Activated naive CD4-positive, alpha-beta T cell treated with anti-CD3 and anti-CD28 coated beads for 36 hours (primary cell): ENCODE measurements at places on chromosomes 5 and 9. TPM values are rescaled to one million over a fixed set of nuclear protein-coding genes. Genes with fewer than 3 reads are reported as not detected.

- no peak overlapping the region for H3K27ac ChIP-seq
- DNase-seq: no peak
- no peaks in the 10 kb centered on the region for H3K36me3 ChIP-seq
- no peak overlapping the region for H3K4me3 ChIP-seq
These were observed 49.6 kb upstream of the TNFSF15 start for GRCh38 chr9:114855488-114855887.

GRCh38 chr5:153974813-153975163 is 63.9 kb downstream of the FAM114A2 start:
- H3K4me3 ChIP-seq: no peak overlapping the region
- H3K36me3 ChIP-seq: no peaks in the 10 kb centered on the region
- DNase-seq: no peak
- H3K27ac ChIP-seq: no peak overlapping the region
- H3K27me3 ChIP-seq: peaks cover 3% of the 10 kb centered on the region
- H3K4me1 ChIP-seq: no peaks in the 10 kb centered on the region

GRCh38 chr9:135570456-135570855 is 8.9 kb downstream of the PAEP start:
- no peak for DNase-seq
- no peaks in the 10 kb centered on the region for H3K4me1 ChIP-seq
- H3K27ac ChIP-seq: no peak overlapping the region

DNA sequence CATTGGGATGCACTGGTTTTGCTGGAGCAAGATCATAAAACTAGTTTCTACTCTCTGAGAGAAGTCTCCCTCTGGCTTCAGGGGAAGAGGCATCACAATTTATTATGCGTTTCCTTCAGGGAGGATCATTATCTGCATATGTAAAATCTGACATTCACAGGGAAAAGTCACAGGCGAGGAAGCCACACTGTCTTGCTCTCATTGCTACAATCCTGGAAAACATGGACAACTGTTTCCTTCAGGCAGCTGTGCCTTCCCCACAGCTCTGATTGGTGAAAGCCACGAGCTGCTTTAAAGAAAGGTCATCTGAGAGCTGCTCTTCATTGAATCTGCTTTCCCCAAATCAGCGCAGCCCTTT is 397.8 kb downstream of the MED10 start:
- no peaks in the 10 kb centered on the region for H3K36me3 ChIP-seq
- H3K27ac ChIP-seq: no peak overlapping the region
- DNase-seq: no peak
- H3K4me3 ChIP-seq: no peak overlapping the region

The SLC6A18 gene
- total RNA-seq: not detected

DNA sequence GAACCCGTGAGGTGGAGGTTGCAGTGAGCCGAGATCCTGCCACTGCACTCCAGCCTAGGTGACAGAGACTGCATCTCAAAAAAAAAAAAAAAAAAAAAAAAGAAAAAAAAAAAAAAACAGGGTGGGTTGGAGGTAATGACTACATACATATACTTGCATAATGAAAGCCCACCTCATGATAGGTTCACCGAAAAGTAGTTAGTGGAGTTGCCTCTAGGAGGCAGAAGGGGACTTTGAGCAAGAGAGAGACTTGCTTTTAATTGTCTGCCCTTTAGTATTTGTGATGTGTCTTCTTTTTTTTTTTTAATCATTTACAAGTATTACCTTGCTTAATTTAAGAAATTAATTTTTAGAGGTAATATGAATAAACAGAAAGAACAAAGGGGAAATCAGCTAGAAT is 99.8 kb downstream of the PPARGC1B start:
- H3K36me3 ChIP-seq: peaks cover 18% of the 10 kb centered on the region
- H3K4me1 ChIP-seq: peaks cover 7% of the 10 kb centered on the region
- no peak overlapping the region for H3K27ac ChIP-seq
- no peak for DNase-seq
- no peak overlapping the region for H3K4me3 ChIP-seq
- no peaks in the 10 kb centered on the region for H3K27me3 ChIP-seq

The CDC25C gene
- total RNA-seq: 23.2 TPM

DNA sequence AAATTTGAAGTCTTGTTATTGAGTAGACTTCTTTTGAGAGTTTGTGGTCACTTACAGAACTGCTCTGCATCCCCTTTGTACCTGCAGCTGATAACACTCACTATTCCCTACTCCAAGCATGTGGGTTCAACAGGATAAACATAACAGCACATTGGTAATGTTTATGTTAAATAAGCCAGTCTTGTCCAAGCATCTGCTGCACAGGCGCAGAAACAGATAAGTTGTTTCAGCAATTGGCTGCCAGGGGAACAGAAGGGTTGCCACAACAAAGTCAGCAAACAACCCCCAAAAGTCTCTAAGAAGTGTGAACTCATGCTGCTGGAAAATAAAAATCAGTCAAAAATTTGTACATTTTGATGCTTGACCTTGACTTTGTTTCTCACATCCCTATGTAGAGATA is 174.6 kb downstream of the GDNF start:
- no peak overlapping the region for H3K4me3 ChIP-seq
- no peaks in the 10 kb centered on the region for H3K27me3 ChIP-seq
- peaks cover 2% of the 10 kb centered on the region for H3K4me1 ChIP-seq
- H3K36me3 ChIP-seq: peaks cover 10% of the 10 kb centered on the region
- DNase-seq: no peak

DNA sequence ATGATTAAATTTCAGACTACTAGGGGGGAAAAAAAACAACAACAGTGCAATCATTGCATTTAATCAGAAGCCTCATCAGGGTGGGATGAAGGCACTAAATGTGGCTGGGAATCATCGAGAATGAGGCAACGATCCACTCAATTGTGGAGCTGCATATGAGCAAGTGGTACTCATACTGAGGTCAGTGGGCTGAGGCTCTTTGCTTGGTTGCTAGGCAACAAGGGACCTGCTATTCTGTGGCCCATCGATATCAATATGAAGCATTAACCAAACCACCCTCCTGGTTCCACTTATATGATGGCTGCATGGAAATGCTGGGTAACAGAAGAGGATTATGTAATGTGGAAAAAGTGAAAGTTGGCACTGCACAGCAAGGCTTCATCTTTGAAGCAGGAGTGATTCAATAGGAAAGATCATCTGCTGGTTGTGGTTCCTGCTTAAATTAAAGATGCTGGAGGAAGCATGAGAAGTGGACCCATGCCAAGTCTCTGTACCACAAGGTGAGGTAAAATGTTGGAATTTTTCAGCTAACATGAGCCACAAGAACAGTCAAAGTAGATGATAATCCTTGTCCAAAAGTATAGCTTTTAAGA is 159.8 kb upstream of the HMHB1 start:
- H3K27me3 ChIP-seq: no peaks in the 10 kb centered on the region
- no peak overlapping the region for H3K27ac ChIP-seq
- no peak for DNase-seq

GRCh38 chr9:136536721-136537241 is 9.1 kb downstream of the NOTCH1 start:
- H3K27me3 ChIP-seq: no peaks in the 10 kb centered on the region
- H3K36me3 ChIP-seq: peaks cover 25% of the 10 kb centered on the region
- H3K4me1 ChIP-seq: peaks cover 76% of the 10 kb centered on the region

DNA sequence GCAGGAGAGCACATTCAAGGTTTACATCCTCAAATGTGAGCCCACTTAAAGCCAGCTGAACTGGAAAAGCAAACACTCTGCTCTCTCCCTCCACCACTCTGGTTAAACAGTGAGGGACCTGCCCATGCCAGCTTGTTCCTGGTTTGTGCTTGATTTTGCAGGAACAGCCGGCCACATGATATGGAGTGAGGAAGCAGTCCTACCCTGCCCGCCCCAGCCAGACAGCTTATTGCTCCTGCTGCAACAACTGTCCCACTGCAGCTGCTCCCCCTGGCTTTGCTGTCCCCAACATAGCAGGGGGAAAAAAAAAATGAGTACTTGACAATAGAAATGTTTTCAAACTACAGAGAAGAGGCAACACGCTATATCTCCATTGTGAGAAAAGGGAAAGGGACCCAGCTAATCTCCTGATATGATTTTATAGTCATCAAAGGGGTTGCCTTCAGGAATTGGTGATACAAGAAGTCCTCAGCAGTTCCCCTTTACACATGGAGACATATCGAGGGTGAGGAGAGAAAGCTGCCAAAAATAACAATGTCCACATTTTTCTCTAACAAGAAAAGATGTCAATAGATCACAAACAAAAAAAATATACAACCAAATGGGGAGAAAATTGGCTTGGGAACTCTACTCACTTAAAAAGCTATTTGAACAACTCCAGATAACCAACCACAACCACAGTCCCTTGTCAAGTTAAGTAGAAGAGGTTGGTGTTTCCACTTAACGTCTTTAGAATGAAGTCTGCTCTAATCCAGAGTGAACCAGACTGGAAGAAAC is 4.6 kb downstream of the MYO10 start:
- no peaks in the 10 kb centered on the region for H3K36me3 ChIP-seq
- no peak for DNase-seq
- H3K4me1 ChIP-seq: peaks cover 12% of the 10 kb centered on the region
- no peak overlapping the region for H3K27ac ChIP-seq
- H3K4me3 ChIP-seq: no peak overlapping the region

The STC2 gene
- 27.8 TPM for total RNA-seq

DNA sequence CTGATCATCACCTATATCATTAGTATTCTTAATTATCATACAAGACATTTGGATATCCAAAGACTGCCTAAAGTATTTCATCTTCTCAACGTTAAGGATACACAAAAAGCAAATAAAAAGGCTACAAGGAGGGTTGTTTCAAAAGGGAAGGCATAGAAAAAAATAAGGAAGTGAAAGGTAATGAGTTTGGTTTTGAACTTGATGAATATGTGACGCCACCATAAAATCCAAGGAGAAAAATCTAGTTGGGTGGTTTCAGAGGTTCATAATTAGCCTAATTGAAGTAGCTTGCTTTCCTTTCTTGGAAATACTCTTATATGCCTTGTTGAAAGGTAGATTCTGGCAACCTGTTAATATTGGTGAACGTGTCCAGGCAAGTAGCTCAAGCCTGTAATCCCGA is 96.1 kb upstream of the SGCD start:
- H3K4me1 ChIP-seq: no peaks in the 10 kb centered on the region
- H3K27me3 ChIP-seq: peaks cover 5% of the 10 kb centered on the region
- no peak for DNase-seq
- no peaks in the 10 kb centered on the region for H3K36me3 ChIP-seq

The DOCK2 gene
- 192 TPM for total RNA-seq

DNA sequence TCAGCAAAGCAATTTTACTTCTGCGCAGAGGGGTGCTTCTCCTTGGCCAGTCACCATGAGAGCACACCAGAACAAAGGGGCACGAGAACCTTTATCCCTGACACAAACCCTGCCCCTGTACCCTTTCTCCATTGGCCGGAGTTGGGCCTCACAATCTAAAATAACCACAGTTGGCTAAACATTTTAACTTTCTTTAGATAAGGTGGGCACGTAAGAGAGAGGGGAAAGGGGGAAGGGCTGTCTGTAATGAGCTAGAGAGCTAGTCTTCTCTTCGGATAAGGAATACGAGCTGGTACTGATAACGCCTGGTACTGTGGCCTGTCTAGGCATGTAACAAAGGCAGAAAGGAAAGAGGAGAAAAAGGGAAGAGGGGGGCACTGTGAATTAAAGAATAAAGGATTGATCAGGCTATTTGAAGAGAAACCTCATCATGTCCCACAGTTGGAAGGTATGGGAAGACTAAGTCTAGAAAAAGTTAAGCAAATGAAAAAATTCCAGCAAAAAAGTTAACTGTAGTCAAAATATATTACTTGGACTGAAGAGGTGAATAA is 1.8 kb upstream of the IARS1 start:
- no peak overlapping the region for H3K4me3 ChIP-seq
- no peak overlapping the region for H3K27ac ChIP-seq
- H3K27me3 ChIP-seq: no peaks in the 10 kb centered on the region
- peaks cover 47% of the 10 kb centered on the region for H3K36me3 ChIP-seq
- DNase-seq: no peak

DNA sequence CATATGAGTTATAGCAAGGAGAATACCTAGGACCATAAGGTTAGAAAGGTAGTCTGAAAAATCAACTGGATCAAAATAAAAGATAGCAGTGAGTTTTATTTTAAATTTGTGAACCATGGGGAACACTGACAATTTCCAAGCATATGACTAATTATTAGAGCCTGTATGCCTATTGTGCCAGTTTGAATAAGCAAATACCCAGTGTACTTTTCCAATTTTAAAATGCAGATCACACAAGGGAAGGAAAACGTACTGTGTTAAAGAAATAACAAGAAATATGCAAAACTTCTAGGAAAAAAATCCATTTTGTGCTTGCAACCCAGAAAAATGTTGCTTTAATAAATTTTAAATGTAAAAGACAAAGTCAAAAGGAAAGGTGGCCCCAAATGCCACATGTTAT is 257.4 kb downstream of the BNC2 start:
- no peak overlapping the region for H3K27ac ChIP-seq
- H3K27me3 ChIP-seq: no peaks in the 10 kb centered on the region
- H3K36me3 ChIP-seq: no peaks in the 10 kb centered on the region
- DNase-seq: no peak
- no peaks in the 10 kb centered on the region for H3K4me1 ChIP-seq
- no peak overlapping the region for H3K4me3 ChIP-seq

The GLRA1 gene
- total RNA-seq: not detected

The RNF183 gene
- not detected for total RNA-seq

DNA sequence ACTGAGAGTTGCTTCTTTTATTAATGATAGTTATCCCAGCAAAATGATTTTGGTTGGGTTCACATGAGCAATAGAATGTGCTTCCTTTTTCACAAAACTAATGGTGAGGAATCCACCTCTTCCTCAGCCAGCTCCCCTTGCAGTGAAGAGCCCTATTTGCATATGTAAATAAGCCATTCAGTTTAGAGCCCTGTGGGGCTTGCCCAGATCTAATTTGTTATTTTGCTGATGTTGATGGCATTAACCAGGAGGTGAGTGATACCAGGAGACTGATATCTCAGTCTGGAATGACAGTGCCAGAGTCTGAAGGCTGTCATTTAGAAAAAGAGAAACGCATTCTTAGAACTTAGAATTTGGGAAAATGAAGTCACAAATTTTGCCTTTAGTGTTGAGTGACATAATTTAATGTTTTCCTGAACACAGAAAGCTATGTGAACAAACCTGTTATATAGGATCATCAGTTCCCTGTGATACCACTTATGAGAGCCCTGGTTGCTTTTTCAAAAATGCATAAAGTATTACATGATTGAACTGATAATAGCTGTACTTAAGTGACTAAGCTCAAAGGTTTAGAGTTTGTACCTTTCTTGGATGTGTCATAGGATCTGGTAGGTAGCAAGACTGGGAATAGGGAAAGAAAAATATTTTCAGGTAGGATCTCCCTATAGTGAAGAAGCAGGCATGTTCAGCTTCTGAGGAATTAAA is 271.6 kb downstream of the MAST4 start:
- H3K27me3 ChIP-seq: peaks cover 16% of the 10 kb centered on the region
- H3K27ac ChIP-seq: no peak overlapping the region
- no peak overlapping the region for H3K4me3 ChIP-seq
- no peaks in the 10 kb centered on the region for H3K36me3 ChIP-seq
- no peak for DNase-seq

DNA sequence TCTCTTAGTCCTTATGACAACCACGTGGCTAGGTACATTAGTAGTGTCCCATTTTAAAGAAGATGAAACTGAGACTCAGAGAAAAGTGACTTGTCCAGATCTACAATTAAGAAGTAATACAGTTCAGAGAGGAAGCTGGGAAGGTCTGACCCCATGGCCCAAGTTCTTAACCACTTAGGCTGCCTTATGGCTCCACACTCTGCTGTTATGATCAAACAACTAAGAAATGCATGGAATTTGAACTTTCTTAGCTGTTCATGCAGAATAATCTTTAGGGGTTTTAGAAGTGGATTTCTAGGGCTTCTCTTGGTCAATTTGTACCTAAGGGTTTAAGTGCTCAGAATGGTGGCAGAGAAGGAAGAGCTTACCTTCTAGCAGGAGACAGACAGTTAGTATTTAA is 128.0 kb upstream of the MSX2 start:
- H3K27me3 ChIP-seq: peaks cover 11% of the 10 kb centered on the region
- H3K4me3 ChIP-seq: no peak overlapping the region
- H3K4me1 ChIP-seq: no peaks in the 10 kb centered on the region
- DNase-seq: no peak

The GRXCR2 gene
- not detected for total RNA-seq

The GCNT4 gene
- 2.1 TPM for total RNA-seq

The EPB41L4B gene
- 0.24 TPM for total RNA-seq
